Stimulated activated CD4-positive, alpha-beta T cell treated with anti-CD3 and anti-CD28 coated beads, Interleukin-12 subunit alpha, Interleukin-12 subunit beta, amount 100 ng/mL, for 24 hours (primary cell): ENCODE measurements at places on chromosomes 7 and 10.

GRCh38 chr7:151895631-151896031 is 18.7 kb upstream of the PRKAG2 start:
- no peak for DNase-seq

- no peak for DNase-seq
These were observed 785 bp downstream of the DNTT start for GRCh38 chr10:96305019-96305418.

DNA sequence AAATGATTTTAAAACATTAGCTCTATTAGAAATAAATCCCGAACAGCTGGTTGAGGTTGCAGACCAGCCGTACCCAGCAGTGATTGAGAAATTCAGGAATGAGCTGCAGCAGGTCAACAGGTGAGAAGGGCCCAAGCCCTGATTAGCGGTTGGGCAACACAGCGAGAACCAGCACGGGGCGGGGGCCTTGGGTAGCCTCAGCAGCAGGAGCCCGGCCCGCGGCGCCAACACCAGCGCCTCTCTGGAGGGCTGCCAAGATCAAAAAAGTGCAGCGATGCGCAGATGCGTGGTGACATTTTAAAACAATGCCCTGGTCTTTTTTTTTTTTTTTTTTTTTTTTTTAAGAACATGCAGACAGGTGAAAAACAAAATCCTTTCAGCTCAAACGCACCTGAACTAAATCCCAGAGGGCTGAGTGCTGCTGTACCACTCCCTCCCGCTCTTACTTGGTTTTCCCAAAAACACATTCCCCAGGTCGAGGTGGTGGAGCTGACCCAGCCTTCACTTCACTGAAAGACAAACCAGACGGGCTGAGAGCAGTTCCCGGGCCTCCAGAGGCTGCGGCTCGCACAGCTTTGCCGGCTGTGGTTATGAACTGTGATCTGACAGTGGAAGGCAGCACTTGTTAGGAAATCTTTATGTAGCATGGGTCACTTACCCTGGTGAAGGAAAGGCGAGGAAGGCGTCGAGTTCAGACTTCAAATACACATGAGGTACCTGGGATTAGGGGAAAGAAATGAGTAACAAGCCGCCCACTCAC is 579.4 kb downstream of the SDK1 start:
- DNase-seq, result no peak

GRCh38 chr10:9850415-9850814 is 1167.3 kb upstream of the CELF2 start:
- no peak for DNase-seq

- DNase-seq, result no peak
These were observed 46.1 kb upstream of the PPP2R2D start for GRCh38 chr10:131854579-131855335.

GRCh38 chr10:103042129-103042528 is 124.0 kb downstream of the CNNM2 start:
- no peak for DNase-seq

DNA sequence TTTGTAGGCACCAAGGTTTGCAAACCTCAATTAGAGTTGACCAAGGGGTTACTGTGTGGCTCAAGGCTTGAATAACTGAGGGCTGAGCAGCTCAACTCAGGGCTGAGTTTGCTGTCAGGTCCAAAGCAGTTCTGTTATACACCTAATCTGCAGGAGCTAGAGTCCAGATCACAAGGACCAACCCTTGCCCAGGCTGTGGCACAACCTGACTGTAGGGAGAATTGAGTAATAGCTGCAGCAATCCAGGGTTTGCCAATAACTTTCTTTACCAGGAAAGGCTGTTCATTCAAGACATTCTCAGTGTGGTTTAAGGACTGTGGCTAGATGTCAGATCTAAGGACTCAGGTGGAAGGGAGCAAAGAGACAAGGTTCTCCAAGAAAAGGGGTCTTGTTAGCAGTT is 115.6 kb upstream of the IMMP2L start:
- DNase-seq, result no peak

DNA sequence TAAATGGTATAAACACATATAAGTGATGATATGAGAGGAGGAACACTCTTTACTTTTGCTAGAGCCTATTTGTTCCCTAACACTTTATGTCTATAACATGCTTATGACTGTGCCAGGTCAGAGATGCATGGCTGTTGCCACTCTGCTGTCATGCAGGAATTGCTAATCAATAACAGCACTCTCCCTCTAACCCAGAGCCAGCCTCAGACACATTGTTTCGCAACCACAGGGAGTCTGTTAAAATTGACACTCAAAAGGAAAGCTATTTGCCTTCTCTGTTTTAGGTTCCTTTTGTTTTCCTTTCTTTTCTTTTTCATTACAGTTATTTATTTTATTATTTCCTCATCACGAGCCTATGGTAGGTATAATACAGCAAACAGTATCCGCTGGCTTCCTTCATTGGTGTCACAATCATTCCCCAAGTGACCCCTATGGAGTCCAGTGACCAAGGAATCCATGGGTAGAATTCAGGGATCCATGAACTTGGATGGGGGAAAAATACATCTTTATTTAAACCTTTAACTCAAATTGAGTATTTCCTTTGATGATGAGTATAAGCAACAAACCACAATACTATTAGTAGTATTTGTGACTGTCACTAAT is 6.8 kb downstream of the PON2 start:
- no peak for DNase-seq

DNA sequence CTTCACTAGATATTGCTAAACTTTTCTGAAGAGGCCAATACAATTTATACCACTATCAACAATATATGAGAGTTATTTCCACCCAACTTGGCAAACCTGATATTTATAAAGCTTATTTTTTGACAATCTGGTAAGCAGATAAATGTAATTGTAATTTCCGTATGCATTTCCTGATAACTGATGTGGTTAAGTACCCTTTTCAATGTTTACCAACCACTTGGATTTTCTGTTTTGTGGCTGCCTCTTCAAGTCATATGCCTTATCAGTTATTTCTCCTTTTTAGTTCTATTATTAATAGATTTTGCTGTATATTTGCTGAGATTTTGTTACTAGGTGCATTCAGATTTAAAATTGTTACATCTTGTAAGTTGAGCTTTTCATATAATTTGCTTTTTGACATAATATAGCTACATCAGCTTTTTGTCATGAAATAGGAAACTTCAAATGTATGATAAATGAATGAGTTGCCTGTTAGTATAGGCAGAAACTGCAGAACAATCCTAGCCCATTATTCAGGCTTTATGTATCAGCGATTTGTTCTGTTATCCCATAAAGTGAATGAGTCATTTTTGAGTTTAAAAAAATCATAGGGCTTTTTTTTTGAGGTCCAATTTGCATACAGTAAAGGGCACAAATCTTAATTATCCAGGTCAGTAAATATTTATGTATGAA is 11.5 kb downstream of the SGPL1 start:
- DNase-seq, result no peak

- no peak for DNase-seq
These were observed 91.3 kb upstream of the TMEM106B start for GRCh38 chr7:12119620-12120303.

- DNase-seq, result no peak
These were observed 30.2 kb downstream of the SLC39A12 start for GRCh38 chr10:17981766-17982380.

DNA sequence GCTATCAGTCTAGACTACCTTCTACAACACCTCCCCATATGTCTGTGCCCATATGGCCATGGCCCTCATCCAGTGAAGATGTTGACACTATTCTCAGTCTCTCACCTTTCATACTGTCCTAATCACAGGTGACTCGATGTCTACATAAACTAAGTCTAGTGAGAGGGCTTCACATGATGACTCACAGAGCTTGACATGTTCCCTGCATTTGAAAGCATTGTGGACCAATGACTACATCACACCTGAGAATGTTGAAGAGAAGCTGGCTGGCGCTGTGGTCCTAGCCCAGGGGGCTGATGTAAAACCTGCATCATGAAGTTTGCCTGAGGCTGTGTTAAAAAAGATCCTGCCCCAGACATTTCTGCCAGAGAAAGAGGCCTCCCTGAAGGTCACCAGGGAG is 167.2 kb downstream of the NPSR1 start:
- DNase-seq, result no peak

GRCh38 chr10:97048649-97049427 is 136.9 kb downstream of the SLIT1 start:
- no peak for DNase-seq

GRCh38 chr10:6228010-6228511 is 25.3 kb downstream of the PFKFB3 start:
- DNase-seq, result no peak

GRCh38 chr7:31860925-31861324 is 173.9 kb downstream of the PPP1R17 start:
- no peak for DNase-seq

DNA sequence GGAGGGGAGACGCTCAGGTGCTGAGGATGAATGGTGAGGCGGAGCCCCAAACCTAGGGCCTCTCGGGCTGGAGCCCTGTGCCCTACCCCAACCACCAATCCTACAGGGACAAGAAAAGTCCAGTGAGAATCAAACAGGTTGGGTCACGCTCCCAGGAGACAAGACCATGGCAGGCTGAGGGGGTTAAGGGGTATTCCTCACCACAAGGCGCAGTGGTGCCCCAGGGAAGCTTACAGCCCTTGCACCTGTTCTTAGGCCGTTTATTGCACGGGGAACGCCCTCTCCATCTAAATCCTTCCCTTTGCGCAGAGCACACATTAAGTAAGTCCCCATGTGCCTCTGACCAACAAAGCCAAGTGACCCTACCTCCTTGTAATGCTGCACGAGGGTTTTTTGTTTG is 3.5 kb downstream of the FZD9 start:
- DNase-seq, result no peak

DNA sequence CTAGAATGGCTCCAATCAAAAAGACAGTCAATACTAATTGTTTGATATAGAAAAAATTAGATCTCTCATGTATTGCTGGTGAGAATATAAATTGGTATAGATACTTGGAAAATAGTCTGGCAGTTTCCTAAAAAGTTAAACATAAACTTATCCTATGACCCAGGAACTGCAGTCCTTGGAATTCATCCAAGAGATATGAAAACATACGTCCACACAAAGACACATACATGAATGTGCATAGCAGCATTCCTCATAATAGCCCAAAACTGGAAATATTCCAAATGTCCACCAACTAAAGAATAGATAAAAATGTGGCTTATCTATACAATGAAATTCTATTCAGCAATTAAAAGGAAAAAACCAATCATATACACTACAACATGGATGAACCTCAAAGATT is 128.4 kb downstream of the ZFAND4 start:
- no peak for DNase-seq

- DNase-seq, result no peak
These were observed 29.1 kb upstream of the DGKB start for GRCh38 chr7:14931511-14932215.

DNA sequence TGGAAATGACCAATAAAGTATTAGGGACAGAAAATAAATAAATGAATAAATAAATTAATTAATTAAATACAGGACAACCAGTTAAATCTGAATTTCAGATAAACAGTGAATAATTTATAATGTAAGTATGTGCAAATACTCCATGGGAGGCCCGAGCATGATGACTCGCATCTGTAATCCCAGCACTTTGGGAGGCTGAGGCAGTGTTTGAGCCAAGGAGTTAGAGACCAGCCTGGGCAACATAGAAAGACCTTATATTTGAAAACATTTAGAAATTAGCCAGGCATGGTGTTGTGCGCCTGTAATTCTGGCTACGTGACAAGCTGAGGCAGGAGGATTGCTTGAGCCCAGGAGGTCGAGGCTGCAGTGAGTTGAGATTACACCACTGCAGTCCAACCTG is 123.7 kb downstream of the CUL2 start:
- no peak for DNase-seq

DNA sequence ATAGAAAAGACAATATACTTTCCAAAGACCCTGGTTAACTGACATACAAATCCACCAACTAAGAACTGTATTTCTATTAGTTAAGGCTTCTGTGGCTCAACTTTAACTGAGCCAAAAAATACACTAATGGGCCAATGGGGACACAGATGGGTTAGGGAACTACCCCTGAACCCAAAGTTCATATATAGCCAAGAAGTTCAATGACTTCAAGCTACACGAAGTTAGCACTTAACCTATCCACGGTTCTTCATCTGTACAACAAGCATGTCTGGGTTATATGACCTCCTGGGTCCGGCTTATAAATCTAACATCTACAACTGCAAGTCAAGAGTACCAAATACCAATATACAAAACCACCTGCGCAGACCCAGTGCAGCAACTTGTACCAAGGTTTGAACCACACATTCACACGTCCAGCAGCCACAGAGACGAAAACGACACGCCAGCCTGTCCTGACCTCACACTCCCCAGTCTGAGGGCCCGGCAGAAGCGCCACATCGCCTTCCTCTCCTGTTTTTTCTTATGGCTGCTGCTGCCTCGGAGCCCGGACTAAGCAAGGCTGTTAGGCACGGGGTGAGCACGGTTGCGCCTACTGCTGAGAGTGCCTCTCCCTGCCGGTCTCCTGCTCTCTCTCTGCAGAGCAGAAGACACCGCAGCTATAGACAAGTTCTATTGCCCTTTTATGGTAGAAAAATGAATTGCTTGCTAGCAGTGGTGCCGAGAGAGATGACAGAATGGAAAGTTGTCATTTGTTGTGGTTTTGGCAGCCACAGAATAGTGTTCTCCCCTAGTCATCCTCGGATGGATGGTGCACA is 86.3 kb downstream of the RNF216 start:
- DNase-seq, result peak; percentile 56

GRCh38 chr7:26034391-26034790 is 117.6 kb upstream of the NFE2L3 start:
- DNase-seq, result no peak

DNA sequence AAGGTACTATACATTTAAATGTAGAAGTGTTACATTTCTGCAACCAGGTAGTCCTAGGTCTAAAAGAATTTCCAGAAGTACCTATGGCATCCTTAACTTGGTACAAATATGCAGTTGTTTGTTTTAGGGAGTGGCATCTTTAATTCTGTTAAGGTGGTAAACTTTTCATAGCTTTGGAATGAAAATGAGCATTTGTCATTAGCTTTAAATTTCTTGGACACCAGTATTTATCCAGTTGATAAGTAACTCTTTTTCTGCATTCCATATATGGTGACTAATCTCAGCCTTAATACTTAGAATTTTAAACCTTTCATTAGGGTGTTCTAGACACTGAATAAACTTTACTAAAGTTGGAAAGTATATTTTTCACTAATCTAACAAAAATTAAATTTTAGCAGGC is 10.8 kb downstream of the SLF2 start:
- no peak for DNase-seq

- no peak for DNase-seq
These were observed 930.6 kb upstream of the ZNF722 start for GRCh38 chr7:63067897-63068585.

GRCh38 chr7:11625669-11626068 is 206.3 kb downstream of the THSD7A start:
- no peak for DNase-seq

GRCh38 chr10:101558204-101558603 is 29.9 kb downstream of the POLL start:
- DNase-seq, result no peak
